ENCODE measurements at places on chromosomes 3 and 15.

DNA sequence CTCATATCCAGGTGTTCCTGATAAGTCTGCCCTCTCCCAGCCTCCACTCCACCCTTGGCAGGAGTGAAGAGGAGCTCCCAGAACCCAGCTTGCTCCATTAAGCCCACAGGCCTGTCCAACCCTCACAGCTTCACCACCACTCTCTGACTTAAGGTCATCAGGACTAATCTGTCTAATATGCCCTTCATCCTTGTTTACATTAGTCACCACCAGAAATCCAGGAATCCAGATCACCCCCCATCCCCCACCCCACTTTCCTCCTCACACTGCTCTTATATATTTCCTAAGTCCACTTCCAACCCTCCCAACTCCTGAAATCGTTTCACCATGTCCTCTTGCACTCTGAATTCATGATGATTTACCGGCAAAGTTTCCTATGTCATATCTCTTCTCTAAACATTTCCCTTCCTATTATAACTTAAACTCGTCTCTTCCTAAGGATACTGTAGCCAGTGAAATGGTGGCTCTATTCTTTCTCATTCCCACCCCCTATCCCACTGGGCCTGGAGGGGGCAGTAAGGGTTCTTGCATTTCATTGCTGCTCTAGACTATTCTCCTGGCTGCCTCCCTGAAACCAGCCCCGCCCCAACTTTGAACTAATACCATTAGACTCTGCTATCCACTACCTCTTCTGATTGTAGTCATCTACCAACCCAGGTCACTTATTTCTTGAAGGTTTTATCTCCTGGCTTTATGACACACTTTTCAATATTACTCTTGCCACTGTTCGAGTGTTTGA, 43.4 kb downstream of the PPP2R3A start:
- no peak for DNase-seq

DNA sequence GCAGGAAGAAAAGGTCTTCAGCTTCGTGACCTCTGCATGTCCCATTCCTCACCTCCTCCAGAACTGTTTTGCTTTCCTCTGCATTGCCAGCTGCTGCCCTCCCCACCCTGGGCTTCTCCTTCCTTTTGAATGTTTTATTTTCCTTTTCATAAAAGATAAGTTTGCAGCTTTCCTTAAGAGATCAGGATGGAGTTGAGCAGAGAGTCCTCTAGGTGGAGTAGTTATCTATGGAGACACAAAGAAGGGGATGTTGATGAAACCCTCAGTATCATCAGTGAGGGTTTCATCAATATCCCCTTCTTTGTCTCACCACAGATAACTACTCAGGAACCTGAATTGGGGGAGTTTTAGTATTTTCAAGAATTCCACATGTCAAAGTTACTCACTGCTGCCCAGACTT, 19.0 kb upstream of the SLC25A36 start:
- no peak for DNase-seq

DNA sequence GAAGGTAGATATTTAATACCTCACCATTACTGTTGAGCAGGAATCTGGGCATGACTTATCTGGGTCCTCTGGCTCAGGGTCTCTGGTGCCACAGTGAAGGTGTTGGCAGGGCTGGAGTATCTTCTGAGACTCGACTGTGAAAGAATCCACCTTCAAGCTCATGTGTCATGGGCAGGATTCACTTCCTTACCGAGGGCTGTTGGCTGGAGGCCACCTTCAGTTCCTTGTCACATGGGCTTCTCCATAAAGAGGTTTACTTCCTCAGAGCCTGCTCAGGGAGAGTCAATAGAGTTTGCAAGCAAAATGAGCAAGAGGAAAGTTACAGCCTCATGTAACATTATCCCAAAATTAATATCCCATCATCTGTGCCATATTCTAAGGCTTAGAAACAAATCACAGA, 459.5 kb downstream of the NR2F2 start:
- DNase-seq = peak; percentile 0

DNA sequence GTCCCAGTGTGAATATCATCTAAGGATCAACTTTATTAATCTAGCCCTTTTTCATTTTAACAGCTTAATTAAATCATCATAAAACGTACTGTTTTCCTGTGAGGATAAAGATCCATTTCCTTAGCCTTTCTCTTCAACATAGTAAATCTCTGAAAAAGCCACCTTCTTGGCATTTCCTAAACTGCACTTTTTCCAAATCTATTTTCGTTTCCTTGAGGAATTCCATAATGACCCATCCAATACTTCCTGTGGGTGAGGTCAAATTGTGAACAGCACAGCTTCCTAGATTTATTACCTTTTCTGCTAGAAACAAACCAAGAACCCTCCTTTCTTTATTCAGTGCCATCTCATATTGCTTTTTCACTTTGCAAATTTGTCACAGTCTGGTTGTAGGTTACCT, 129.4 kb upstream of the CNTN4 start:
- no peak for DNase-seq

DNA sequence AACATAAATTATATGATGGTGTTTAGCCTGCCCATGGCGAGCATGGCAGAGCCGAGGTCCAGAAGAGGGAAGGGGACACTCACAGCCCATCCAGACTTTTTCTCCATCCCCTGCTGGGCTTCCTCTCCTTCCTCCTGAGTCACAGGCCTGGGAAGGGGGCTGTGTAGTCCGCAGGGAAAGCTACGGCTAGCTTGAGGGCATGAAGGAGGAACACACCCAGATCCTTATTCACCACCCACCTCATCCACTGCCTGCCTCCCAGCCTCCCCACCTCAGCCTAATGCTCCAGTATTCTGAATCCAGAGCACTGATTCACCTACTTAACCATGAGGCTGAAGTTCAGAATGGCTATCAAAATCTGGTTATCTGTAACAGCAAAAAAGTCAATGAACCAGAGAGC, 97.8 kb downstream of the OXNAD1 start:
- no peak for DNase-seq

GRCh38 chr3:144128108-144128892, 156.7 kb downstream of the DIPK2A start:
- no peak for DNase-seq

DNA sequence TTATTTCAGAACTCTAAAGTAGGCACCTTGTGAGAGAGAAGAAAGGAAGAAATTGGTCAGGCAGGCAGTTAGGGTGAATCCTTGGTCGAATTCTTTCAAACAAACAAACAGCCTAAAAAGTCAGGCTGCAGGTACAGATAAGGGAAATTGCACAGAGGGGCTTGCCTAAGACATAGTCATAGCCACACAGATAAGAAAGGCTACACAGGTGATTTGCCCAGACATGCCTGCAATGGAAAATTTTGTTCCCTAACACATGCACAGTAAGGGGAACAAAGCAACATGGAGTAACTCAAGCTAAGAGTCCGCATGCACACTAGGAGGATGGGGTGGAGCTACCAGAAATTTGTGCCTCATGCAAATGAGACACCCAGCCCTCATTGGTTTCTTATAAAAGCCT, 91.4 kb upstream of the TUSC7 start:
- no peak for DNase-seq

GRCh38 chr15:62719316-62719715, 323.2 kb upstream of the TPM1 start:
- DNase-seq = no peak

DNA sequence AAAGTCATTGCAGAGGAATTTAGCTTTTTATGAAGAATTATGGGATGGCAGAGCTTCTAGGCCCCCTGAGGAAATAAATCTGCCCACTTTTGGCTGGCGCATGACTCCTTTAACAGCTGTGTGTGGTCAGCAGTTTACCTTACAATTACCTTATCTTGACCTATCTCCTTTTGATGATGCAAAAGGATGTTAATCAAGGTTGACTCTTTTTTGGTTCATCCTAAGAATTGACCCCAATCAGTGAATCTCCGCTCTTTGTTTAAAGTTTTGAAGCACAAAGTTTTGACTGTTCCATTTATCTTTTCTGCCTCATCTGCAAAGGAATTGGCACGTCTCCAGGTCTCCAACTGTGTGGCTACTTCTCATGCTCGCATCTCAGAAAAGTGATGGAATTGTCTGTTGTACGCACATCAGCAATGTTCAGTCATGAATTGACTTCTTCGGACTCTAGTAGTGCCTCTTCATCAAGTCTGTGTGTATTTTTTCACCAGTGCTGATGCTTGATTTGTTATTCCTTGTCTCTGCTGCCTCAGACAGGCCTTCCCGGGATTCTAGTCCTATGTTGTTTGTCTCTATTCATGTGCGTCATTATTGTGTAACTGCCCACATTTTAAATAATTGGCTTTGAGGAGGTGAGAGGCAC, 196.2 kb upstream of the CFAP20DC start:
- no peak for DNase-seq

DNA sequence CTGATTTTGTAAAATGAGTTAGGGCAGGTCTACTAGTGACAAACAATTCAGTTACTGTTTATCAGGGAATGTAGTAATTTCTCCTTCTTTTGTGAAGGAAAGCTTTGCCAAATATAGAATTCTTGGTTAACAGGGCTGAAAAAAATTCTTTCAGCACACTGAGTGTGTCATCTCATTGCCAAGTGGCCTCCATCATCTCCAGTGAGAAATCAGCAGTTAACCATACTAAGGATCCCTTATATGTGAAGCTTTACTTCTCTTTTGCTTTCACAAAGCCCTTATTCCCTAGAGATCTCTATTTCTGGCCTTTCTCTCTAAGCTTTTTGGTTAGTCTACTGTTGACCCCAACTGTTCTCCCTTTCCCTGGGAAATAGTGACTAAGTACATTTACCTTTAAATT, 269.1 kb downstream of the SCAPER start:
- DNase-seq = no peak
